ENCODE measurements at places on chromosomes 7 and 10.

- DNase-seq, result peak; percentile 8
Measured at GRCh38 chr7:129376076-129376777, 58.0 kb upstream of the STRIP2 start.

- no peak for DNase-seq
Measured at GRCh38 chr7:44225566-44226395, 25.0 kb downstream of the YKT6 start.

DNA sequence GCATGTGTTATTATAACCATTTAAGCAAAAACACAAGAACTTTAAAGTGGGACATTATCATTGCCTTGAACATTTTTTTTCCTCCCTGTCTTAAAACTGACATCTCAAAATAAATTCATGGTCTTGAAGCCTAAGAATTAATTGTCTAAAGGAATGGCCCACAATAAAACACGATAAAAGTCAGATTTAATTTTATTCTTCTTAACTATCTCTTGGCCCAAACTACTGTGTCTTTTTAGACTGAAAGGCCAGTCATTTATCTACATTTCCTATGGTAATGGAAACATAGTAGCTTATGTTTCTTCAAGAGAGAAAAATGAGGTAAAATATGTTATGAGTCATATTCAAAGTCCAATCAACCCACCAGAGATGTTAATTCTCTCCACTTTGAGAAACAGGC is 24.4 kb upstream of the ETV1 start:
- no peak for DNase-seq

GRCh38 chr10:13404791-13405190 is 56.7 kb upstream of the SEPHS1 start:
- no peak for DNase-seq

- no peak for DNase-seq
Measured at GRCh38 chr7:25436413-25436812, 208.1 kb upstream of the NPVF start.

- DNase-seq, result no peak
Measured at GRCh38 chr7:37833107-37833817, 15.1 kb upstream of the NME8 start.

- no peak for DNase-seq
Measured at GRCh38 chr10:7407368-7408290, 3.2 kb downstream of the SFMBT2 start.

- DNase-seq, result no peak
Measured at GRCh38 chr10:89940076-89940475, 238.7 kb downstream of the KIF20B start.

DNA sequence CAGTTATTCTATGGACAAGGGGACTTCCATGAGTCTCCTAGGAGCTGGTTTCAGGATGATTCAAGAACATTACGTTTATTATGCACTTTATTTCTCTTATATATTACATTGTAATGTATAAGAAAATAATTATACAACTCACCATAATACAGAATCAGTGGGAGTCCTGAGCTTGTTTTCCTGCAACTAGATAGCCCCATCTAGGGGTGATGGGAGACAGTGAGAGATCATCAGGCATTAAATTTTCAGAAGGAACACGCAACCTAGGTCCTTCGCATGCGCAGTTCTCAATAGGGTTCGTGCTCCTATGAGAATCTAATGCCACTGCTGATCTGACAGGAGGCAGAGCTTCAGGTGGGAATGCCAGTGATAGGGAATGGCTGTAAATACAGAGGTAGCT is 137.9 kb downstream of the ANKRD30A start:
- no peak for DNase-seq

GRCh38 chr7:140304191-140304799 is 94.0 kb downstream of the SLC37A3 start:
- no peak for DNase-seq

DNA sequence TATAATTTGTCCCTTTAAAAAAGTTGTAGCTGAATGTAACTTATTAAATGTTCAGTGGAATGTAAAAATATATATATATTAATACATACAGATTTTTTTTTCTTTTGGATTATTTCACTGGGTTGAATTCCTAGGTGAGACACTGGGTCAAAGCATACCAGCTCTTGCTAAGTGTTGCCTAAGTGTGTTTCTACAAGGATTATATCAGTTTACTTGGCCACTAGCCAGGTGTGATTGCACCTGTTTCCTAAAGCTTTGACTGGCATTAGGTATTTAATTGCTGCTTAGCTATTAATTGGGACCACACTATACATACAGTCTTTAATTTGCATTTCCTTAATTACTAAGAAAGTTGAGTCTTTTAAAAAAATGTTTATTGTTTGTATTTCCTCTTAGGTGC is 5.5 kb upstream of the ELOVL3 start:
- DNase-seq, result no peak

- DNase-seq, result no peak
Measured at GRCh38 chr7:16356301-16356958, 64.9 kb downstream of the CRPPA start.

- DNase-seq, result no peak
Measured at GRCh38 chr10:114626841-114627240, 31.2 kb downstream of the ABLIM1 start.

DNA sequence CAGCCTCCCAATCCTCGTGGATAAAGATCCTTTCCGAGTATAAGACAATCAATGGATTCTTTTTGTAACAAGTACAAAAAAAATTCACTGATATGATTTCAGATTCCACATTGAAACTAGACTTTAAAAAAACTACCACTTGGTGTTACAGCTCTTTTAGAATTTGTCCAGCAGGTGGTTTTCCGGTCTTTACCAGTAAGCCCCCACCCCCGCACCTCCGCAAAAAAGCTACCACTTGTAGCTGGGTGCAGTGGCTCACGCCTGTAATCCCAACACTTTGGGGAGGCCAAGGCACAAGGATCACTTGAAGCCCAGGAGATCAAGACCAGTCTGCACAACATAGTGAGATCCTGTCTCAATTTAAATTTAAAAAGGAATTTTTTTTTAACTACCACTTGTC is 19.8 kb downstream of the IGF2BP3 start:
- no peak for DNase-seq

- DNase-seq, result peak; percentile 2
Measured at GRCh38 chr10:63464402-63465292, 1.1 kb downstream of the JMJD1C start.

- DNase-seq, result no peak
Measured at GRCh38 chr7:156492170-156492569, 148.4 kb upstream of the RNF32 start.

- no peak for DNase-seq
Measured at GRCh38 chr10:1163204-1163660, 107.0 kb downstream of the WDR37 start.

- no peak for DNase-seq
Measured at GRCh38 chr7:150954201-150954985, 23.7 kb downstream of the KCNH2 start.

DNA sequence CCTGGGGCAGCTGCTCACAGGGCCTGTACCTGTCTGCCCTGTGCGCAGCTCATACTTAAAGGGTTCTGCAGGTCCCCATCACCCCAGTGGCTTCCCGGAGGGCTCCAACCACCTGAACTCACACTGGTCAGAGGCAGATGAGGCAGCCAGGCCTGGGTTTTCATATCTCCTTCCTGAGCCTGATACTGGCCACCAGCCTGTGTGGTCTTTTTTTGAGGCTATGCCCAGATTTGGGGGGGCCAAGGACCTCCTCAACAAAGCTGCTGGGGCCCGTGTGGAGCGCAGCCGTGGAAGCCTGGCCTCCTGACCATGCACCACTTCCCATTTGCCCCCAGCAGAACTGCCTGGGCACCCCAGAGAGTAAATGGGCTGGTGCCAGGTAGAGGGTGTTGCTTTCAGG is 25.7 kb downstream of the PNLIPRP2 start:
- DNase-seq, result no peak

GRCh38 chr10:15763006-15763405 is 43.3 kb upstream of the ITGA8 start:
- no peak for DNase-seq

DNA sequence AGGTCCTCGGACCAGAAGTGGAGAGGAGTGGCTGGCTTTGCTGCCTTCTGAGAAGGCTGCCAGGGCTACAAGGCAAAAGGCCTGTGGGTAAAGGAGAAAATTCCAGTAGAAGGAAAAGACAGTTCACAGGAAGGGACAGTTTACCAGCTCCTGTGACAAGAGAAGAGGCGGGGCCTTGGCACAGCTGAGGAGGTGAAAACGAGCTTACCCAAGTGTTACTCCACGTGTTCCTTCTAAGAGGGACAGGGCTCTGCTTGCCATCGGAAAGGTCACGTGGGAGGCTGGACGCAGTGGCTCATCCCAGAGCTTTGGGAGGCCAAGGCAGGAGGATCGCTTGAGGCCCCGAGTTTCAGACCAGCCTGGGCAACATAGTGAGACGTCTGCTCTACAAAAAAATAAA is 129.4 kb upstream of the ZNF746 start:
- no peak for DNase-seq

GRCh38 chr10:100670828-100671479 is 74.4 kb upstream of the PAX2 start:
- DNase-seq, result peak; percentile 27
